NCI-H460 (cell line): ENCODE measurements at places on chromosomes 1 and 21.
A peak's percentile ranks its signal among the peaks of the same experiment; 100 is the strongest.

DNA sequence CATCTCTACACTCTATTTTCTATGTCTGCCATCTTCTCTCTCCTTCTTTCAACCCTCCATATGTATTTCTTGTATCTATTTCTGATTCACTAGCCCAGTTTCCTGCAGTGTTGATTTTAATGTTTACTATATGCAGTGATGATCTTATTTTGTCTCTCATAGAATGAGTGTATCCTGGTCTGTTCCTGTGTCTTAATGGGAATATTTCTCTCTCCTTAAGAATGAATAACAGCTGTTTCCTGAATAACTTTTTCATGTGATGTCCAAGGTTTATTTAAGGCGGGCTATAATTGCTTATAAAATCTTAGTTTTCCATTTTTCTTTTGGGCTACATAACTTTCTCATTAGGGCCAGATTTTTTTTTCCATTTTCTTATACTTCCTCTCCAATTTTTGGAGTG is 144.5 kb downstream of the C1orf21 start:
- DNase-seq = no peak

- DNase-seq = no peak
Observed at GRCh38 chr1:107899655-107900054, 65.3 kb downstream of the VAV3 start.

GRCh38 chr21:25858325-25858724 is 123.6 kb downstream of the GABPA start:
- no peak for DNase-seq

GRCh38 chr1:200738327-200738948 is at the start of gene CAMSAP2:
CAMSAP2 (plus strand) TSS chr1:200738893; CDS start chr1:200739828, 935 bp downstream.
- peak; percentile 86 for DNase-seq

DNA sequence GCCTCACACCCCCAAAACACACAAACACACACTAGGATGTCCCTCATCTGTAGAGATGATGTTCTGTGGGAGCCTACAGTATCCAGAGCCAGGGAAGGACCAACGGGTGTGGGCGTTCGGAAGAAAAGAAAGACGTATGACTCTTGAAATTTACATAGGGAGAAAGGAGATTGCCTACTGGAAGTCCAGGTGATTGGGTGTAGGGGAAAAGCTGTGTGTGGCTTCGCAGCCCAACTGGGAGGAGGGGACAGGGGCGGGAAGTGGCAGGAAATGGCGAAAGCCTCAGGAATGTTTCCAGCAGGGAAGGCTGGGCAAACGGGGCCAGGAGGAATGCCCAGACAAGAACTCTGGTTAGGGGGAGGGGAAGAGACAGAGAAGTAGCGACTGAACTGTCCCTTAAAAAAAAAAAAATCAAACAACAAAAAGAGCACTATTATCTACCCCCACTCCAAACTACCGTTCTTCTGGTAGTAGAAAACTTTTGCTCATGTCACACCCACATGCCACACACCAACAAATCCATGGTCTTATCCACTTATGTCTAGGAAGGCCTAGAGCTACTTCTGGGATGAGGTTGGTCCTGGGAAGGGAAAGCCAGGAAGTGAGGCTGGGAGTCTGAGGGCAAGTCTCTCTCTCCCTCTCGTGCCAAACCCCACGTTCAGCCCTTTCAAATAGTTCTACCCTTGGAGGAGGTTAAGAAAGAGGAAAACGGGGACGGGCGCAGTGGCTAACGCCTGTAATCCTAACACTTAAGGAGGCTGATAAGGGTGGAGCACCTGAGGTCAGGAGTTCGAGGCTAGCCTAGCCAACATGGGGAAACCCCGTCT is 1.8 kb upstream of the CKS1B start:
- DNase-seq = peak; percentile 99

DNA sequence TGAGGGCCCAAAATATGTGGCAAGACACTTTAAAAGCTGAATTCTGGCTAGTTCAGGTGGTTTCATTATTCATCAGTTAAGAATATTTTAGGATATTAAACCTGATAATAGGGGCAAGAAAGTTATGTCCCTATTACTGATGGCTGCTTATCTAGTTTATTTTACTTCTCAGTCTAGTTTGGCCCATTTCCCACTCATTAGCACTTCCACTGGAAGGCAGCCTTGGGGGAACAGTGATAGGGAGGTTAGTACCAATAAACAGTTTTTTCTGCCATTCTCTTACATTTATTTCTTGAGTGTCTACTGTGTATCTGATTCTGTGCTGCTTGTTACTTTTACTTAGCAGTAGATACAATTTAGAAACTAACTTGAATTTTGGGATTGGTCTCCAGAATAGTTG is 9.0 kb downstream of the PPP1R12B start:
- DNase-seq = no peak

DNA sequence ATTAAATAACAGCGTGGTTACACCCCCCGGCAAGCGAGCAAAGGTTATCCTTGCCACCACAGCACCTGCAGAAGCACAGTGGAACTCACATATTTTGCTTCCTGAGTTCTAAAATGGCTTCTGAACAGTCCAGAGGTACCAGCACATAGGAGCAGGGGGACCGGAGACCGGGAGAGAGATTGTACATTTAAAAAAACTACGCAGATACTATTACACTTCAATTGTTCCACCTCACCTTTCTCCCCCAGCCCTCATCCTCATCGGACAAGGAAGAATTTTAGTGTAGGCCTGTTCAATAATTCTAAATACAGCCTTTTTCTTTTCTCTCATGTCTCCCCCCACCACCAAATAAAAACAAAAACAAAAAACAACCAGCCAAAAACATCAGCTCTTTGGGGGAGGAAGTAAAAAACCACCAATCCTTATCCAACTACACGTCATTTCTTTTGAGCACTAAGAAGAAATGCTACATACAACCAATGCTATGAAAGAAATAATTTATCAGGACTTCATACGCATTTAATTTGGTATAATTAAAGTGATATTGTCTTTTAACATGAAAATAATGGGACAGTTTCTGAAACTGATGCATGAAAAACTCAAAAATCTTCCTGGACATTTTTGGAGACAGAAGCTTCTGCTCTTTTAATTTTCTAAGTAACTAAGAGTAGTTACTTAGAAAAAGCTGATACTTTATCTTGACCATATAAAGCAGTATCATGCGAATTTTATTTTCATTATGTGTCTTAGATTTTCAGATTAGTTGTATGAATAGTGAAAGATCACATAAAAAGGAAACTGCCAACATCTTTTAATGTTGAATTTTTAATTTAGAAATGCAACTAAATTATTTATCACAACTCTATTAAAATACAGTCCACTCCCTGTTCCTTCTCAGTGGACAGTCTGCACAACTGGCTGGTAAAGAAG is 9.1 kb downstream of the CDKN2C start:
- DNase-seq = no peak

GRCh38 chr1:203554071-203554470 is 60.1 kb downstream of the OPTC start:
- DNase-seq = no peak

DNA sequence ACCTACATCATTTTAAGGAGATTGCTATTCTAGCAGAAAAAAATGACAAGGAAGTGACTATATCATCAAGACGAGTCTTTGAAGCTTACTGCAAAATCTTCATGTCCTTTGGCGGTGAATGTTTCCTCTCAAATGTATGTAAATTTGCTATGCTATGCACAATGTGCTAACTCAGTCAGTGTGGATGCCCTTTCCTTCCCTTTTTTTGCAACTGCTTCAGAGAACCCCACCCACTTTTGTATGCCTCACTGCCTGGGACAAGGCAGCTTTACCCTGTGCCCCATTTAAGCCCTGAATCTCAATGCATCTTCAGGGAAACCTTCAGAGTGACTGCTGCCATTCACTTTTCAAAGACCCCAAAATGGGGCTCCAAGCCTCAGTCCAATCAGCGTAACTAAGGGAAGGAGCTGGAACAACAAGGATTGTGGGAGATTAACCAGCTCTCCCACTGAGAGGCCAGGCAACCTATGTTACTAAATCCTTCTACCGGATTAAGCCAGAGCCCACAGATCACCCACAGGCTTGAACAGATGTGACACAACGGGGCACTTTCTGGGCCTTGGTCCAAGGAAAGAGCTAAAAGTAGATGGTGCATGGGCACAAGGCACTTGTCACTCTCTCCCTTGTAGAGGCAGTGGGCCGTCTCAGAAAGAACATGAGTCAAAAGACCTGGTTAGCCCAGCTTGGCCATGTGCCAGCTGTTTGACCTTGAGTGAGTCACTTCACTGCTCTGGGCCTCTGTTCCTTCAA is 154.4 kb downstream of the PLPP3 start:
- no peak for DNase-seq
